ENCODE measurements at places on chromosomes 12 and 14. TPM values are rescaled to one million over a fixed set of nuclear protein-coding genes. Genes with fewer than 3 reads are reported as not detected.

Gene KRT86
- total RNA-seq: 40.8 TPM

Gene CLEC4D
- 0.99 TPM for total RNA-seq

- no peak for DNase-seq
These were observed 27.8 kb downstream of the PAPLN start for GRCh38 chr14:73264885-73265720.

- DNase-seq: no peak
These were observed 50.9 kb upstream of the E2F7 start for GRCh38 chr12:77116277-77116676.

DNA sequence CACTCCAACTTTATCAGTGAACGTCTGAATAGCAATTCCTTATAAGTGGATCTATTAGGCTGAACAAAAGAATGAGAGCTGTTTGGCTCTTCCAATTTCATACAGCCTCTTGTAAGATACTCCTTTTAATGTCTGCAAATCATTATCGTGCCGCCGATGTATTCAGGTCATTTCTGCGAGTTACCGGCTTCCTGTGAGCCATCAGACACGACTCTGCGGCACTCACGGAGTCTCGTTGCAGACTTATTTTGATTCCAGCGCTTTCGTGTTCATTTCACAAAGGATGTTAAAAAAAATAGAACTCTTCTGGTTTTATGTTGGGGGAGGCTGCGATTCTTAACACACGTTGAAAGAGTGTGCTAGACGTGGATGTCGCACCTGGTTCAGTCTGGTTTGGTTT is 106.6 kb downstream of the GLT1D1 start:
- no peak for DNase-seq

DNA sequence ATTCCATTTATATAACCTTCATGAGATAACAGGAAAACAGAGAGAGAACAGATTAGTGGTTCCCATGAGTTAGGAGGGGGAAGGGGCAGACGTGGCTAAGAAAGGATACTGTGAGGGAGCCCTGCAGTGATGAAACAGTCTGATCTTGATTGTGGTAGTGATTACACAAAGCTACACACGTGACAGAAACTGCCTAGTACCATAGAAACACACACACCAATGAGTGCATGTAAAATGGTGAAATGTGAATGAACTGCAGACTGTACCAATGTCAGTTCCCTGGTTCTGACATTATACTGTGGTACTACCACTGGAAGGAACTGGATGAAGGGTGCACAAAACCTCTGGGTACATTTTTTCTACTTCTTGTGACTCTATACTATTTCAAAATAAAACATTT is 36.9 kb downstream of the NRDE2 start:
- no peak for DNase-seq

GRCh38 chr14:23123419-23123818 is 4.4 kb upstream of the CEBPE start:
- no peak for DNase-seq

- DNase-seq: no peak
These were observed 31.4 kb downstream of the SSPN start for GRCh38 chr12:26226629-26227360.

DNA sequence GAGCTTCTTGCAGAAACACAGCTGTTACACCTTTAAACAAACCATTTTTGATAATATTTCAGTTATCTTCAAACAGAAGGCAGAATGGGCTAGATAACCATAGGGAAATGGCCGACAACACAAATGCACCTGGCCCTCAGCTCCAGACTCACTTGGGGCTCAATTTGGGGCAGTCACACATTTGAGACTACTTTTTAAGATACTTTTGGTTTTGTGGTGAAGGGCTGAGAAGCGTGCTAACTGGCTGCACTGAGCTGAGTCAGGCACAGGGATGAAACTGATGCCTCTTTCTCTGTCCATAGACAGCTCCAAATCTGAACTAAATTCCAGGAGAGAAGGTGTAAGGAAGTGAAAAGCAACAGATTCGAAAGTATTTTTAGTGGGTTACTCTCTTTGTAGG is 18.5 kb upstream of the GRIP1 start:
- DNase-seq: no peak

GRCh38 chr12:94169495-94169894 is 21.1 kb downstream of the PLXNC1 start:
- DNase-seq: no peak
